ENCODE measurements at places on chromosomes 7 and 10.

GRCh38 chr7:101232141-101232850 lies 5.3 kb downstream of the CLDN15 start:
- H3K4me1 ChIP-seq = peaks cover 26% of the 10 kb centered on the region
- peak; percentile 89 for DNase-seq
- peak overlapping the region; percentile 92 for H3K4me3 ChIP-seq
- no peaks in the 10 kb centered on the region for H3K27me3 ChIP-seq
- no peaks in the 10 kb centered on the region for H3K36me3 ChIP-seq
- peak overlapping the region; percentile 76 for H3K27ac ChIP-seq

- no peaks in the 10 kb centered on the region for H3K4me1 ChIP-seq
- H3K36me3 ChIP-seq = no peaks in the 10 kb centered on the region
- no peak overlapping the region for H3K4me3 ChIP-seq
- no peaks in the 10 kb centered on the region for H3K27me3 ChIP-seq
Observed at GRCh38 chr10:483261-483660, 206.2 kb downstream of the DIP2C start.

GRCh38 chr7:34156336-34156735 lies 251.0 kb downstream of the BMPER start:
- H3K4me1 ChIP-seq = peaks cover 18% of the 10 kb centered on the region
- DNase-seq = no peak
- no peak overlapping the region for H3K4me3 ChIP-seq
- H3K36me3 ChIP-seq = no peaks in the 10 kb centered on the region
- no peaks in the 10 kb centered on the region for H3K27me3 ChIP-seq
- no peak overlapping the region for H3K27ac ChIP-seq

DNA sequence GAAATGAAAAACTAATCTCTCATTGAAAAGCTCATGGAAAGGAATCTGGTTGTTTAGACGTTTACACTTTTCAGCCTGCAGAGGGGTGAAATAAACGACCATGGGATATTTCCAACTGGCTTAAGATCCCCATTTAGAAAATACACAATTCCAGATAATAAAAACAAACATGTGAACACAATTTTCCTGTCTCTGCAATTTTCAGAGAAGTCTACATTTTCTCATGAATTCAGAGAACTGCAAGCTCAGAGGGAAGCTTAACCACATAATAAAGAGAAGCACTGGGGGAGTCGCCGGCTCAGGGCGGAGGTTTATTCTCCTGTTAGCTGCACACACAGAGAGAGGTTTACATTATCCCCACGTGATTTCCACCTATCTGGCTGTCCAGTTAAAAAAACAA lies 215.2 kb downstream of the FANK1 start:
- peaks cover 27% of the 10 kb centered on the region for H3K4me1 ChIP-seq
- DNase-seq = no peak
- H3K36me3 ChIP-seq = no peaks in the 10 kb centered on the region
- no peak overlapping the region for H3K4me3 ChIP-seq
- no peak overlapping the region for H3K27ac ChIP-seq

DNA sequence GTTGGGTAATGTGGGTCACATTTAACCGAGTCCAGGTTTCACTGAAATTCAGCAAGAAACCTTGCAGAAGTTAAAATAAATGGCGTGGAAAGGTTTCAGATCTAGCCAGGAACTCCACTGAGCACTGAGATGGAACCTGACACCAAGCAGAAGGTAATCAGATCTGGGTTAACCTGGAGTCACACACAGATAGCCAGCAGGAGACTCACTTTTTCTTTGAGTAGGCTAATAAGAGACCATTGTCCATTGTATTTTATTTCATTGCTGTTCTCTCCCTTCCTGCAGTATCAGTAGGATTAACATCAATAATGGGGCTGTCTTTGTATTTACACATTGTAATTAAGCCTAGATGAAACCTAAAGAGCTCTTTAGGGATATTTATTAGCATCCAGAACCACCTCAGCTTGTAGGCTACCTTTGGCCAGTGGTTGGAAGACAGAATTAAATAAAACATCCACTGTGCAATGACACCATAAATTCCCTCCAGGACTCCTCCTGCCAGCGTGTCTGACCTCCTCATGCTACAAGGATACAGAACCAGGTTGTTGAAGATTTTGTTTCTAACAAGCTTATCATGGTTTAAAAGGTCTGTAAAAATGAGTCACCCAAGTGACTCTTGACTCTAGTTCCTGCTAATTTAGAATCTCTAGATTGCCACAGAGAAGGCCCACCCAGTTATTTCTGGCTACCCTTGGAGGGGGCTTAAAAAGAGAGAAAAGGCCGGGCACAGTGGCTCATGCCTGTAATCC lies 151.1 kb downstream of the SORCS1 start:
- no peak overlapping the region for H3K4me3 ChIP-seq
- H3K36me3 ChIP-seq = no peaks in the 10 kb centered on the region
- no peaks in the 10 kb centered on the region for H3K27me3 ChIP-seq
- DNase-seq = no peak
- no peak overlapping the region for H3K27ac ChIP-seq

DNA sequence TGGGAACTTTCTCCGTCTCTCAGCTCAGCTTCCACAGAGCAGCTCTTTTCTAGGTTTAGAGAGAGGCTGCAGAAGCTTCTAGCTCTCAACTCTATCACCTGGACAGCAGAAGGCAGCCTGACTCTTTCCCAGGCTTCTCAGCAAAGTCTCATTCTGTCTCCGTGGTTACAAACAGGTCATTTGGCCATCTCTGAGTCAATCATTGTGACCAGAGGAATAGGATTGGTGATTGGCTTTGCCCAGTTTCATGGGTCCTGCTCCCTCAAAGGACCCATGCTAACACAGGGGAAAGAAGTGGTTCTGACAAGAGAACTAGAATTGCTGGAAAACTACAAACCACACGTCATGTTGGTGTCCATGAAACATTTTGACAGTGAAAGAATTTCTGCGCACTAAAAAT lies 43.6 kb downstream of the PRR15 start:
- no peak overlapping the region for H3K4me3 ChIP-seq
- H3K27me3 ChIP-seq = no peaks in the 10 kb centered on the region
- H3K27ac ChIP-seq = no peak overlapping the region
- H3K36me3 ChIP-seq = no peaks in the 10 kb centered on the region

- H3K4me3 ChIP-seq = no peak overlapping the region
- no peaks in the 10 kb centered on the region for H3K4me1 ChIP-seq
- peaks cover 13% of the 10 kb centered on the region for H3K36me3 ChIP-seq
- no peak overlapping the region for H3K27ac ChIP-seq
- DNase-seq = no peak
- no peaks in the 10 kb centered on the region for H3K27me3 ChIP-seq
Observed at GRCh38 chr7:74518041-74518440, 64.3 kb downstream of the GTF2IRD1 start.

GRCh38 chr7:150988230-150989226 lies 2.3 kb upstream of the NOS3 start:
- H3K27ac ChIP-seq = no peak overlapping the region
- H3K4me1 ChIP-seq = peaks cover 12% of the 10 kb centered on the region
- DNase-seq = peak; percentile 91
- H3K4me3 ChIP-seq = peak overlapping the region; percentile 68

- no peak overlapping the region for H3K4me3 ChIP-seq
- H3K36me3 ChIP-seq = no peaks in the 10 kb centered on the region
- no peak for DNase-seq
- H3K27ac ChIP-seq = no peak overlapping the region
Observed at GRCh38 chr7:4154882-4155535, 527.1 kb upstream of the FOXK1 start.

DNA sequence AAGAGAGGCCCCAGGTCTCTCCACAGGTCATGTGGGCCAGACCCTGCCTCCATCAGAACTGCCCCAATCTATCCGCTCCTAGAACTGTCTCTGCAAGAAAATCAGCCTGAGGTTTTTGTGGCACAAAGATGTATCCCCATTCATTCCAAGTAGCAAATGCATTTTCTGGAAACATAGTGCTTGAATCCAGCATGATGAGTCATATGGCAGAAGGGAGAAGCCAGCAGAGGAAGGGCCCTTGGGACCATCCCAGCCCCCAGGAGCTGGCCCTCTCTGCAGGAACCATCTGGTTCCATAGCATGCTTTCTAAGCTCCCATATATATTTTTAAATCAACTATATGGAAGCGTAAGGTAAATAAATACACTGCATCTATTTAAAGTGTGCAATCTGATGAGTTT lies 563.2 kb downstream of the GALNT17 start:
- no peak for DNase-seq
- no peak overlapping the region for H3K27ac ChIP-seq
- H3K27me3 ChIP-seq = no peaks in the 10 kb centered on the region
- H3K4me1 ChIP-seq = no peaks in the 10 kb centered on the region
- H3K4me3 ChIP-seq = no peak overlapping the region

- no peak overlapping the region for H3K27ac ChIP-seq
- DNase-seq = no peak
Observed at GRCh38 chr7:110347081-110347480, 743.8 kb upstream of the LRRN3 start.

DNA sequence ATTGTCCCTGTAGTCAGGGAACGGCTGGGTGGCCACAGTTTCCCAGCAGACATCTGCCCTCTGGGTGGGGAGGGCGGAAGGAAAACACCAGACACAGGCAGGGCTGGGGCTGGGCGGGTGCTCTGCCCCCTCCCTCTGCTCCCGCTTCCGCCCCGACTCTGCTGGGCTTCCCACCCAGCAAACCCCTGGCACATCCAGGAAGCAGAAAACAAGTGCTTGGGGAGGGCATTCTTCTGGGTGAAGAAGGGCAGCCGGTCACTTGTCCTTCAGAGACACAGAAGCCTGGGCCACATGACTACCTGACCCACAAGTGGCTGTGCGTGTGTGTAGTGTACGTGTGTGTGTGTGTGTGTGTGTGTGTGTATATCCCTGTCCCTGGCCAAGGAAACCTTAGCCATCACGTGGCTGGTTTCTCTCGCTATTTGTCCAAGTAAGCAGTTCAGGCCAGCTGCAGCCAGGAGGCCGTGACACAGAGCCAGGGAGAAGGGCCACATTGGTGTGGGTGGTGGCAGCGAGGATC lies 77.9 kb downstream of the ZMIZ1 start:
- no peak overlapping the region for H3K27ac ChIP-seq
- peaks cover 24% of the 10 kb centered on the region for H3K4me1 ChIP-seq
- DNase-seq = no peak

- no peak overlapping the region for H3K4me3 ChIP-seq
- no peaks in the 10 kb centered on the region for H3K4me1 ChIP-seq
- DNase-seq = no peak
- H3K27ac ChIP-seq = no peak overlapping the region
Observed at GRCh38 chr10:78807504-78808203, 261.1 kb upstream of the ZMIZ1 start.

- peak overlapping the region; percentile 26 for H3K4me3 ChIP-seq
- DNase-seq = no peak
- peaks cover 58% of the 10 kb centered on the region for H3K4me1 ChIP-seq
- peak overlapping the region; percentile 77 for H3K27ac ChIP-seq
- no peaks in the 10 kb centered on the region for H3K36me3 ChIP-seq
Observed at GRCh38 chr7:102934239-102934638, 21.4 kb downstream of the LRRC17 start.

DNA sequence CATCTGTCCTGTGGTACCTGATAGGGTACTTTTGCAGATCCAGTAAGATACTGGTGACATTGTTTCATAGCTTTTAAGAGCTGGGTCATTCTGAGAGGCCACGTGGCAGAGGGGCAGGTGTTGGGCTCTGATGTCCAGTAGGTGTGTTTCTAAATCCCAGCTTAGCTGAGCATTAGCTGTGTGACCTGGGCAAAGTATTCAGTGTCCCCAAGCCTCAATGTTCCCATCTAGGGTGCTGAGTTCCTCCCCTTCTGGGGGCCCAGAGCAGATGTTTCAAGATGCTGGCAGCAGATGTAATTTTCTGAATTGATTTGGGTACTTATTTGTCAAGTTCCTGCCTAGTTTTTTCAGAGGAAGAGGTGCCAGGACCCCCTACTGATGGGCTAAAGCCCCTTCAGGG lies 52.9 kb downstream of the NEURL1 start:
- H3K4me3 ChIP-seq = no peak overlapping the region
- H3K36me3 ChIP-seq = no peaks in the 10 kb centered on the region
- H3K27ac ChIP-seq = no peak overlapping the region
- H3K27me3 ChIP-seq = no peaks in the 10 kb centered on the region
- H3K4me1 ChIP-seq = peaks cover 13% of the 10 kb centered on the region
- DNase-seq = no peak

GRCh38 chr7:961546-962400 lies 7.3 kb upstream of the ADAP1 start:
- H3K27ac ChIP-seq = no peak overlapping the region
- DNase-seq = no peak
- no peaks in the 10 kb centered on the region for H3K36me3 ChIP-seq
- no peaks in the 10 kb centered on the region for H3K4me1 ChIP-seq

DNA sequence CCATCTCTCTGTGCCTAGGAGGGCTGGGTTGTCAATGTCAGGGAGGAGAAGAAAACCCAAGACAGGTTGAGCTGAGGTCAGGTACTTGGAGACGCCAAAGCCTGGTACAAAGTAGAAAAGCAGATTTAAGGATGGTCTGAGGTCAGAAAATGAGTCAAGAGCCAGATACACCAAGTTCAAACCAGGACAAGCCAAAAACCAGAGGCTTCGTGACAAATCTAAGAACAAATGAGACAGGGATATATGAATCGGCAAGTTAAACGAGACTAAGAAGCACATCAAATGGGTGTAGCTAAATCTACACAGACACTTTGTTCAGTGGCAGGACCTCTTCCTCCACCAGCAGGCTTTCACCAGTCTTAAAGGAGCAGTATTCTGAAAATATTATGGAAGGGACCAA lies 34.2 kb downstream of the C7orf33 start:
- no peaks in the 10 kb centered on the region for H3K27me3 ChIP-seq
- no peaks in the 10 kb centered on the region for H3K36me3 ChIP-seq
- no peak overlapping the region for H3K4me3 ChIP-seq
- no peak overlapping the region for H3K27ac ChIP-seq
- peaks cover 20% of the 10 kb centered on the region for H3K4me1 ChIP-seq
- DNase-seq = no peak

GRCh38 chr7:113394856-113395255 lies 276.5 kb upstream of the SMIM30 start:
- H3K4me1 ChIP-seq = peaks cover 32% of the 10 kb centered on the region
- no peaks in the 10 kb centered on the region for H3K36me3 ChIP-seq
- peak; percentile 82 for DNase-seq

GRCh38 chr10:30017966-30018365 lies 41.4 kb downstream of the JCAD start:
- no peak overlapping the region for H3K4me3 ChIP-seq
- no peaks in the 10 kb centered on the region for H3K36me3 ChIP-seq
- no peak for DNase-seq
- no peaks in the 10 kb centered on the region for H3K27me3 ChIP-seq
- H3K4me1 ChIP-seq = no peaks in the 10 kb centered on the region
- no peak overlapping the region for H3K27ac ChIP-seq

DNA sequence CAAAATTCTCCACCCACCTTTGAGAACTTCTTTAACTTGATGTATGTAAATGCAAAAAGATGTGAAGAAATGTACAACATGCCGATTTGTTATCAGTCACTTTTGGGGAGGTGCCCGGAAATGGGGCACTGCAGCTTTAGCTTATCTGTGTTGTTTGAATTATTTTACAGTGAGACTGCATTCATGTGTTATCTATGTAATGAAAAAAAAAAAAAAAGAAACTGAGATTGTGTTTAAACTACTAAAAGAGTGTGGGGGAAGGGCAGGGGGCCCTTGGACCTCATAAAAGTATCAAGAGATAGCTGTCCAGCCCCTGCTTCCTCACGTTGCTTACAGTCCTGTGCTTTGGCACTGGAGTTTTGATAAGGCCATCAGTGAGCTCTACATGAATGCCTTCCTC lies 259.4 kb downstream of the STK31 start:
- H3K4me1 ChIP-seq = peaks cover 15% of the 10 kb centered on the region
- H3K36me3 ChIP-seq = no peaks in the 10 kb centered on the region
- no peak for DNase-seq
